ENCODE measurements at places on chromosomes 11 and 22.

- no peak for DNase-seq
These were observed 154.6 kb downstream of the MAML2 start for GRCh38 chr11:96188243-96189006.

DNA sequence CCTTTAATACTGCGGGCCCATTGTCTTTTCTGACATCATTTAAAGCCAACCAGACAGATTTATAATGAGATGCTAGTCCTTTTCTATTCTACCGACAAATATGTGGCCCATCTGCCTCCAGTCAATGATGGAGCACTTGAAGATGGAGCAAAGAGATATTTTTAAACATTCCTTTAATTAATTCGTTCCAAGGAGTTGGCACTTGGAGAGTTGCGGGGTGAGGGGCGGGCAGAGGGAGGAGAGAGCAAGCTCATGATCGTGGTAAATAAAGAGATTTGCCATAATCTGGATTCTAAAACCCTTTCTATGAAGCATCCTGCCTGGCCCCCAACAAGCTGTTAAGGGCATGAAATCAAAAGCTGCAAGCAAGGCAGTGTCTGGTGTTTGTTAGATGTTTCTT is 5.0 kb downstream of the SLC1A2 start:
- DNase-seq, result no peak

DNA sequence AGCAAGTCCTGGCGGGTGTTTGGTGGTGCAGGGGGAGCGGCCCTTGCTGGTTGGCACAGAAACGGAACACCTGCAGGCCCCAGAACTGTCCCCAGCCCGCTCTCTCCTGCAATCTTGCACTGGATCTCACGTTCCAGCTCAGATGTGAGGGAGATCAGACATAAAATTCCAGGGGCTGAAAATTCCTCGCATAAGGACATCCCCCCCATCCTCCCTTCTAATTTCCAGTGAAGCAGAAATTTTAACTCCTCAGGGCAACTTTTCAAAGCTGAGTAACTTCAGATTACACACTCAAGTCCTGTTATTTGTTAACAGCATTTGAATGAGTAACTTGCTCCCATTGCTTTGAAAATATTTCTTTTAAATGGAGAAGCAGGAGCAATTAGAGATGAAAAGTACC is 40.3 kb upstream of the RASSF10 start:
- DNase-seq, result no peak

DNA sequence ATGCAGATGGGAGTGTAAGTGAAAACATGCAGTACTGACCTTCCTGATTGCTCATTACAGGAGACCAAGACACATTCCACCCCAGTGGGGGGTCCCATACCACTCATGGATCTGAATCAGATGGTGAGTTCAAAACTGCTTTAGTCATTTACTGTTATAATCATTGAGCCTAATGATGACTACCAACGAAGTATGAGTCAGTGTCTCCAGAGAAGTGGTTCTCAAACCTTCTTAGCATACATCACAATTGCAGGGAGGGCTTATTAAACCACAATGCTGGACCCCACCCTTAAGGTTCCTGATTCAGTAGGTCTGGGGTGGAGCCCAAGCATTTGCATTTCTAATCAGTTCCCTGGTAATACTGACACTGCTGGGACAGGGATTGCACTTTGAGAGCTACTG is 75.8 kb downstream of the CD44 start:
- no peak for DNase-seq

GRCh38 chr11:6655020-6655789 is 404 bp downstream of the DCHS1 start:
- no peak for DNase-seq

DNA sequence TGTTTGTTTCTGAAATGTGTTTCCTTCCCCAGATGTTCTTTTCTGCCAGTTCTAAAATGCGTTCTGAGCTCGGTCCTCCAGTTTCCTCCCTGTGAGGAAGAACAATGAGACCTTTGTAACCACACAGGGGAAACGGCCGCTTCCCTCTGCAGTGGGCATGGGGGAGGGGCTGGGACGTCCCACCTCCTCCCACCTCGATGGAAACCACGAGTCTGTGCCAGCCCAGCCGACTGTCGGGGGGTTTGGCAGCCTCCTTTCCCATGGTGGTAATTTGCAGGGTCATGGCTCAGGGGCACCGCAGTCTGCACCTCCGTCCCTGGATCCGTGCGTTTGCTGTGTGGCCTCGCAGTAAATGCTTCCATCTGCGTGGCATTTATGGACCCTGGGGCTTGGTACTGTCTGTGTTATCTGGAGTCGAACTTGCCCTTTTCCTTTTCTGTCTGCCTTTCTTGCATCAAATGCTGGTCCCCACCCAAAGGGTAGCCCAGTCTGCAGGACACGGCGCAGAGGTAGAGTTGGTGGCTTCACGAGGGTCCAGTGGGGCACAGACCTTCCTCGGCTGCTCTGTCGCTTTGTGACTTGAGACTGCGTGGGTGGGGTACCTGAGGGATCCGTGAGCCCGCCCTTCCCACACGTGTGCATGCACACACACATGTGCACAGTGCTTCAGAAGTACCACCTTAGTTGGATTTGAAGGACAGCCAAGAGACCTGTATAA is 16.1 kb downstream of the LRP5 start:
- DNase-seq, result no peak

GRCh38 chr22:48745842-48746788 is 1081.6 kb downstream of the BRD1 start:
- no peak for DNase-seq

DNA sequence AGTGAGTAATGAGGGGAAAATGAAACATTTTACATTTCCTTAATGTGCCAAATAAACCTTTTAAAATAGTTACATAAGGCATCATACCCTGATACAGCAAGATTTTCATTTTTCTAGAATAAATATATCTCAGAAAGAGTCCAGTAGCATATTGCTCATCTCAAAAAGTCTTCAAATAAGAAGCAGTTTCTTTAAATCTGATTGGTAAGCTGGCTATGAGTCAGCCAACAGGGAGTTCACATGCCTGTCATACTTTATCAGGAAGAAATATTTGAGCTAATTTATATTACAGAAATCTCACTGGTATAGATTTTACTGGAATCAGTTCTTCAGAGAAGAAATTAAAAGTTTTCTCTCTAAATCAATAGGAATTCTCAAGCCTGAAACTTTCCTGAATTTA is 258.1 kb downstream of the C11orf87 start:
- DNase-seq, result no peak

DNA sequence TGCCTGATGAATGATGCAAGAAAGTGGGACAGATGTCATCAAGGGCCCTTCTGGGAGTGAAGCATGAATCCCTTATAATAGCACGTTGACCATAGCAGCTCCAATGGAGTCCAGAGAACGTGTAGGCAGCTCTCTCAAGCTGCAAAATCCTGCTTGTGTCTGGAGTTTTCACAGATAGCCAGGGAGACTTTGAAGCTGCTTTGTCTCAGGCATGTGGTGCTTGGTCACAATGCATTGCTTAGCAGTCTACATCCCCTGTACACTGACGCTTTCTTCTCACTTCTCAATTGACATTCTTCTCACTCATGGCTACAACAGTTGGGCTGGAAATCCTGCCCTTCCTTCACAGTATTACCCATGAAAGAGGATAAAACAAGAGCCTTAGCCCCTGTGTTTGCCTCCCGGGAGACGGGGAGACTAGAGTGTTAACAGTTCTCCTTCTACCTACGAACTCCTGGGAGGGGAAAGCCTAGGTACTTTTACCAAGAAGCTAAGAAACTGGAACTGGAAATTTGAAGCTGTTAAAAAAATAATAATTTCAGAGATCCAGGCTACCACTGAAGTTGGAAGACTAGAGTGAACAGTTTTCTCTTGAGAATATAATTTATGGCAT is 20.7 kb upstream of the MMP7 start:
- DNase-seq, result no peak

DNA sequence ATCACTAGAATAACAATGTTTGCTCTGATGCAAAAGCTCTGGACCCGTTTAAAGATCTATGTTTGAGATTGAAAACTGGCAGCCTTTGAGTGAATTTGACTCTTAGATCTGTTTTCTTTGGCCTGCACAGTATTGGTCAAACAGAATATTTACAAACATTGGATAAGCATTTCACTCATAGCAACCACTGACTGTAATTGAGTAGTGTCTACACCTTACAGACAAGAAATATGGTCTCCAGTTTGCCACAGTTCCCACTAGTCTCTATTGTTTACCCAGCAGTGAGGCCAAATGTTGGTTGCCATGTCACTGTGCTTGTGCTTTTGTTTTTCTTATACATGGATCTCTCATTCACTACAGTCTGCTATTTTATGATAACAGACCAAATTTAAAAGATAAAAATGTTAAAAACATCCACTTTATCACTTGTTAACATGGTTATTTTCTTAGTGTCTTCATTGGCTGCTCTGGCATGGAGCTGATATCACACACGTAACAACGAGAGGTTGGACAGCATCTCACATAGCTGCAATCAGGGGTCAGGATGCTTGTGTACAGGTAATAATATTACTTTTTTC is 12.2 kb downstream of the ANKRD42 start:
- DNase-seq, result no peak

DNA sequence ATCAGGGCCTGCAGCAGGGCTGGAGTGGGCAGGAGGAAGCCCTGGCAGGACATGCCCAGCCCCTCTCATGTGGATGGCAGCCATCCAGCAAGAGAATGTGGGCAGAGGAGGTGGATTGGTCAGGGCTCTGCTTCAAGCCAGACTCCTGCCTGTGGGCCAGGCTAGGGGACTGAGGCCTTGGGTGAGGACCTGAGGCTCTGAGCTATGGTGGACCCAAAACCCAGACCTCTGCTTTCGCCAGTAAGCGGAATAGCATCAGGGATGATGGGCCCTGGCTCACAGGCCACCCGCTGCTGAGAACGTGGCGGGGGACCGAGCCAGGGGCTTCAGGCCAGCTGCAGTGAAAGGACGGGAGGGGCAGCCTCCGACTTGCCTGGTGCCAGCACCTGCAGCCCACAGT is 57.4 kb downstream of the LINC01488 start:
- no peak for DNase-seq

All from NCI-H510A treated with DMSO at 0.1 percent for 48 hours (cell line).